ENCODE measurements at places on chromosomes 16 and 17.
A peak's percentile ranks its signal among the peaks of the same experiment; 100 is the strongest.

DNA sequence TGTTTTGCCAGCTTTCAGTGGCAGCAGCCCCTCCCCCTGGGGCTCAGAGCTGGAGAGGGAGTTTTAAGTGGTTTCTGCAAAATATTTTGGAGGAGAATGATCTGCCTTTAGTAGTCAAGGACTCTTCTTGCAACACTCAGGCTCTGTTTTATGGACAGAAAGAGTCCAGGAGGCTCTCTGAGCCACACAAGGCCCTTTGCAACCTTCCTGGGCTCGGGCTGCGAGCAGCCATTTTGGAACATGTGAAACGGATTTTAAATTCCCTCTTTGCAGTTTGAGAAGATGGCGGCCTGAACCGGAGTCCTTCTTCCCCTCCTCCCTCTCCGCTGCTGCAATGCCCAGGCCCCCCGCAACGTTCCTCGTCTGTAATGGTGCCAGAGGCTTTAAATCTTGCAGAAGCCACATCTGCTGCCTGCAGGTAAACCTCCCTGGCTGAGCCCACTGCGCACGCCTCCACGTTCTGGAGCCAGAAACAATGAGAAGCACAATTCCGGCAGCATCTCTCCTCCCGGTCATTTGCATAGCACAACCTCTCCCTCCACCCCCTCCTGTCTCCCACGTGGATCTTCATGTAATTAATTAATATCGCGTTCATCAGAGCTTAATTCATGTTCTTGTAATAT lies 386.1 kb downstream of the SEC14L1 start:
- no peak for DNase-seq

DNA sequence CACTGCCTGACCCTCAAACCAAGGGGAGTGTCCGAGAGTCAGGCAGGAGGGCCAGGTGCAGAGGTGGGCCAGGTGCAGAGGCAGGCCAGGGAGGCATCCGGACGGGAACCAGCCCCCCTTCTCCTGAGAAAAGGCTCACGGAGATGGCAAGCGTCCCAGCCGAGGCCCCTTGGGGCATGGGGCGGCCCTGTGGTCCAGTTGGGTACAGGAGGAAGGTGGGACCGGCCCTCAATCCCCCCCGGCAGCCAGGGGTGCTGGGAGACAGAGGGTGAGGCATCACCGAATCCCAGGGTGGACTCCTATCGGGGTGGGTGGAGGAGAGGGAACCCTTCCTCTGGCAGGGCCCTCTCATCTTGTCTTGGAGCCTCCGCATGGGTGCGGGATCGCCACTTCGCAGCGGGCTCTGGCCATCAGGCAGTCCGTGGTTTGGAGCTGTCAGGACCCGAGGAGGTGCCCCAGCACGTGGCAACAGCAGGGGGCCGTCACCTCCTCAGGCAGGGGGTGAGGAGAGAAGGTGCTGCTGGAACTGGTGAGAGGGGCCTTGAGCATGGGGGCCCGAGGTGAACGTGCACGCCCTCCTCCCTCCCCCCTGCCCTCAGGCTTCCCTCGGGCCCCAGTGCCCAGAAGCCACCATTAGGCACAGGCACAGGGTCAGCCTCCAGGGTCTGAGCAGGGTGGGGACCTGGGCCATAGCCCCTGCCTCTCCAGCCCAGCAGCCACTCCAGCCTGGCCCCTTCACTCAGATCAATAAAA lies 38.7 kb upstream of the SLC38A10 start:
- DNase-seq = no peak

- no peak for DNase-seq
Measured at GRCh38 chr16:81498351-81498750, 53.7 kb downstream of the CMIP start.

DNA sequence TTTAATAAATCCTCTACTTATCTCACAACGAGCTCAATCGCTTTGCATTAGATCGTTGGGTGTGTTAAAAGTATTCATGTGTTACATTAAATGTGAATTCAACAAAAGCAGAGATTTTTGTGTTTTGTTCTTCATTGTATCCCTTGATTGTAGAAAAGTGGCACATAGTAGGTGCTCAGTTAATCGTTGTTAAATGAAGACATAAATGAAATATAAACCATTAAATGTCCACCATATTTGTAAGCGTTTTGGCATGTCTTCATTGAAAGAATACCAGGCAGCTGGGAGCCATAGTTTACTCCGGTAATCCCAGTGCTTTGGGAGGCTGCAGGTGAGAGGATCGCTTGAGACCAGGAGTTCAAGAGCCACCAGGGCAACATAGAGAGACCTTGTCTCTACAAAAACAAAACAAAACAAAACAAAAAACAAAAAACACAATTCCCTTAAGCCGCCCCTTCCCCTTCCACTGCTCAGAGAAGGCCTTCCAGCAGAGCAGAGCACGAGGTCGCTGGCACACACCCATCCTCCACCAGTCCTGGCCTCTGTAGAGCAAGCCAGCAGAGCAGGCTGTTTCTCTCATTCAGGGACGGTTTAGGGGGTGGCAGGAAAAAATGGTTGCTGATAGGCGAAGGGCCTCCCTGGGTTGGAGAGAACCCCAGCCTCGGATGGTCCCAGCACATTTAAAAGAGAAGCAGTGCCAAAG lies 673 bp upstream of the CHD9 start:
- no peak for DNase-seq

- DNase-seq = no peak
Measured at GRCh38 chr16:3171855-3172593, 16.0 kb upstream of the OR1F1 start.

DNA sequence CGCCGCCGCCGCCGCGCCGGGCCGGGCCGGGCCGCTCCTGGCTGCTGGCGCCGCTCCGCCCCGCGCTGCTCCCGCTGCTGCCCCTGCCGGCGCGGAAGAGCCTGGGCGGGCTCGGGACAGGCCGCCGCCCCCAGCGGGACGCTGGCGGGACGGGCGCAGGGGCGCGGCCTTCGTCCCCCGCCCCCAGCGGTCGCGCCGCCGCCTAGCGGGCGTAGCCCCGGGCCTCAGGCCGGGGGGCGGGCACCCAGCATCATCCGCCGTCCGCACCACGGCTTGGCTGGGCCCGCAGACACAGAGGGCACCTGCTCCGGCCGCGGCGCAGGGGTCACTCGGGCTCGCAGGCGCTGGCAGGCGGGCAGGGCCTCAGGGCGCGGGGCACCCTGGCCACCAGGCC lies at the start of gene AMFR:
Gene AMFR (minus strand): TSS at position 107 of the 394 bp plus-strand sequence. CDS start 218 bp downstream, outside the sequence.
- peak; percentile 18 for DNase-seq

- DNase-seq = no peak
Measured at GRCh38 chr17:6021011-6021400, 49.2 kb upstream of the WSCD1 start.

DNA sequence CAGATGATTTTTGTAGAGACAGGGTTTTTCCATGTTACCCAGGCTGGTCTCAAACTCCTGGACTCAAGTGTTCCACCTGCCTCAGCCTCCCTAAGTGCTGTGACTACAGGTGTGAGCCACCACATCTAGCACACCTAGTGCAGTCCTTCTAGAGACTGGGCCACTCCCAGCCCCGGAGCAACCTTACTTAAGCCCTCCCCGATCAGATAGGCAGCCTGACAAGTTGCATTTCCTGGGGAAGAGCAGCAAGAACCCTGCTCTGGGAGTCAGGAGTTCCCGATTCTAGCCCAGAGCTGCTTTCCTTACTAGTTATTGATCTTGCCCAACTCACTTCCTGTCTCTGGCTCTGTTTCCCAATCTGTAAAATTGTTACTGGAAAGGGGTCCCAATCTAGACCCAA lies 7.0 kb upstream of the NAGLU start:
- DNase-seq = no peak

GRCh38 chr17:7240375-7240774 lies 1.1 kb upstream of the PHF23 start:
- DNase-seq = no peak

DNA sequence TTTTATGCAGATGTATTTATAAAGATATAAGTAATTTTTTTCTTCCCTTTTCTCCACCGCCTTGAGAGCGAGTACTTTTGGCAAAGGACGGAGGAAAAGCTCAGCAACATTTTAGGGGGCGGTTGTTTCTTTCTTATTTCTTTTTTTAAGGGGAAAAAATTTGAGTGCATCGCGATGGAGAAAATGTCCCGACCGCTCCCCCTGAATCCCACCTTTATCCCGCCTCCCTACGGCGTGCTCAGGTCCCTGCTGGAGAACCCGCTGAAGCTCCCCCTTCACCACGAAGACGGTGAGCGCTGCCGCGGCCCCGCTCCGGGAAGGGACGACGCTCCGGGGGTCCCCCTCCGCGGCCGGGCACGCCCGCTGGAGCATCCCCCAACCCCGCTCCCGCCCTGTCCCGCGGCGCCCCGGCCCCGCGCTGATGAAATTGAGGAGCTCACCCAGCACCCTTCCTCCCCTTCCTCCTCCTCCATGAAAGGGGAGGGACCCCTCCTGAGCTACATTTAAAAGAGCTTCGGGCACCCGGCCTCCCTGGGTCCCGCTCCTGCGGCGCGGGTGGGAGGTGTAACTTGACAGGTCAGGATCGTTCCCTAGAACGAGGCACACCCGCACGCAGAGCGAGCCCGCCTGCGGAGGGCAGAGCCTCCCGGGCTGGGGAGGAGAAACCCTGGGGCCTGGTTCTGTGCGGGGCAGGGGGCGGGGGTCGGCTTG lies 706 bp downstream of the HLF start:
- DNase-seq = no peak

DNA sequence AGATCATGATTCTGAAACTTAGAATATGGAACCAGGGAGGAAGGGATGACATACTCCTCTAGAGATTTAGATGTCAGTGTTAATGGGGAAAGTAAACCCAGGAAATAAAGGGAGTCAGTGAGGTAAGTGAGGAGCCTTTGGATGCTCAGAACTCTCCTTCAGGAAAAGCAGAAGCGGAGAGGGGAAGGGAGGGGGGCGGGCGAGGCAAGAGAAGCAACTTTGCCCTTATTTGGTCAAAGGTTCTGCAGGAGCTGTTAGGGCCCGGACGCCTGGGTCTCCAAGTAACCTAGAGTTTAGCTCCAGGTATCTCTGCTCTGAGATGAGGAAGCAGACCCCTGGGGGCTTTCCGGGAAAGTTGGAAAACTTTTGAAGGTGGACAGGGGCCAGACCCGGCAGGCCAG lies 1.3 kb downstream of the PFN1 start:
- no peak for DNase-seq

GRCh38 chr17:49741009-49741691 lies 22.8 kb downstream of the FAM117A start:
- DNase-seq = no peak

- no peak for DNase-seq
Measured at GRCh38 chr17:80845069-80845862, 146.4 kb upstream of the CHMP6 start.

DNA sequence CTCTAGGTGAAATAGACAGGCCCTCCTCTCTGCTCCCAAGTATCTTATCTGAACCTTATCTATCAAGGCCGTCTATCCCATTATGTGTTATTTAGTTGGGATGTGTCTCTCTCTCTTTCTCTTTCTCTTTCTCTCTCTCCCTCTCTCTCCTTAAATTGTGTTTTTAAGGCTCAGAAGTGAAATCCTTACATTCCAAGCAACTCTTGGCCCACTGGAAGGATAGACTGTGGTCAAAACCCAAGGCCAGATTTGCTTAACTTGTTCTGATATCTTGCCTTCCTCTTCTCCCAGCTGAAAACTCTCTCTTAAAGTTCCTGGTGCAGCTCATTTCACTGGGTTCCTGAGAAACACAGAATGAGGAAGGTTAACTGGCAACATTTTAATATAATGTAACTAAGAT lies 14.7 kb downstream of the CDRT4 start:
- DNase-seq = no peak

DNA sequence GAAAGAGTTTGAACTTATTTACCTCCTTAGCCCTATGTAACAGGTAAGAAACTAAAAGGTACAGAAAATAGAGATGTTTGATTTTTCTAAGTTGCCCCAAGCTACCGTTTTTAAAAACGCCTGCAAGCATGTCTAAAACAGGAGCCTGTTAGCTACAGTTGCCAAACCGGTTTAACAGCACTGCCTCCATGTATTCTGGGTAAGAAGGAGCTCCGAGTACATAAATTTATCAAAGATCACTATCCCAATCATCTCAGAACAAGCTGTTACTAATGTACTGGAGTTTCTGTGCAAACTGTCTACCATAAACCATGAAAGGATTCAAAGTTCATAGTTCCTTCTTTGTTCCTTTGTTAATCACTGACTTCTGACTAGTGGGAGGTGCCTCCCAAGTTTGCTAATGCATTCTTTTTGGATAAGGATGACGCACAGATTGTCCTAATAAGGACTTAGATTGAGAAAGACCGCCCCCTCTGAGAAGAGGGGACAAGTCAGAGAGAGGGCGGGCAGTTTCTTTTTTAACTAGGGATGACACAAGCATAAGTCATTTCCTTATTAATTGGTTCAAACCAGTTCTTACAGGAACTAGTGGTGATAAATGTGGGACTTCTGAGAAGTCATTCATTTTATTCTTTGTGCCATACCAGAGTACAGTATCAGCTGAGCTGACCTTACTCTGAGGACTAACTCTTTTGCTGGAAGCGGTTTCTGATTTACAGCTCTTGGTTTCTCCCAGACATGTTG lies 55.3 kb downstream of the TUBD1 start:
- no peak for DNase-seq

GRCh38 chr16:85250609-85251223 lies 138.4 kb upstream of the CIBAR2 start:
- no peak for DNase-seq

DNA sequence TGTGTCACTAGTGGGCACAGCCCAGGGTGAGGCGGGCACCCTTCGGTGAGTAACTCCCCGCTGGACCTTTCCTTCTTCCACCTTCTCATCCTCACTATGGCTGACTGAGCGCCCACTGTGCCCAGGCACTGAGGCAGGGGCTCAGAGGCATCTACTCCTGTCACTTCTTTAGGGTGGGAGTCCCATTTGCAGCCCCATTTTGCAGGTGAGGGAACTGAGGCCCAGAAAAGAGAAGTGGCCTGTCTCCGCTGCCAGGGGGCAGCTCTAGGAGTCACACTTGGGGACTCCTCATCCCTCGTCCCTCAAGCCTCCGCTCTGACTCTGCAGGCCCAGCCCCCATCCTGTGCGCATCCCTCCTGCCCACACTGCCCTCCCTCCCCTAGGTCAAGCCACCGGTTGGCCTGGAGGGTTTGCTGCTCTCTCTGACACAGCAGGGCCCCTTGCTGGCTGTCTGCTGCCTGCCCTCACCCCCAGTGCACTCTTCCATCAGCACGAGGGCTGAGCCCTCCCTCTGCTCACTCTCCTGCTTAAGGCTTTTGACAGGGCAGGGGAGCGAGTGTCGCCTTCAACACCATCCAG lies 62.4 kb downstream of the CNGB1 start:
- no peak for DNase-seq

GRCh38 chr16:74094962-74095361 lies 201.7 kb upstream of the PSMD7 start:
- no peak for DNase-seq

- DNase-seq = no peak
Measured at GRCh38 chr17:8466873-8467272, 31.2 kb downstream of the NDEL1 start.

- DNase-seq = no peak
Measured at GRCh38 chr17:77501751-77502625, 361.2 kb downstream of the SEC14L1 start.

- DNase-seq = no peak
Measured at GRCh38 chr16:27476240-27476639, 73.5 kb downstream of the GTF3C1 start.

DNA sequence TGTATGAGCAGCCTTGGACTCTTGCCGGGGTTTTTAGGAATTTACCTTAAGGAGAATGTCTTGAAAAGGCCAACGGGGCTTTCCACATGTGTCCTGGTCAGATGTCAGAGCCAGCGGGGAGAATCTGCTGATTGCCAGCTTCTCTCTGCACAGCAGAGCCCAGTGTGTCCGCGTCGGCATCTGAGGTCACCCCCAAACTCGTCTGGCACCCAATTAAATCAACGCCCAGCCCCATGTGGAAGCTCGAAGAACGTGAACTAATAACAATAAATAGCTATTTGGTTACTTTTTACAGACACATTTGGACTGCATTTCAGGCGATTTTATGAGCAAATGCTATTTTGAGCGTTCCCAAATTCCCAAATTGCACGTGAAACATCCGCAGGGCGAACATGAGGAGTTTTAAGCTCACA lies 303.5 kb downstream of the FOXL1 start:
- DNase-seq = no peak

Measured in NCI-H2107 (cell line).